ENCODE measurements at places on chromosomes 7 and 10. TPM values are rescaled to one million over a fixed set of nuclear protein-coding genes. Genes with fewer than 3 reads are reported as not detected.

The LIPM gene
- not detected for total RNA-seq

GRCh38 chr7:30463405-30464145, 15.0 kb downstream of the NOD1 start:
- no peak overlapping the region for H3K27ac ChIP-seq
- no peaks in the 10 kb centered on the region for H3K36me3 ChIP-seq
- no peak for DNase-seq
- H3K4me1 ChIP-seq = no peaks in the 10 kb centered on the region
- H3K27me3 ChIP-seq = no peaks in the 10 kb centered on the region

DNA sequence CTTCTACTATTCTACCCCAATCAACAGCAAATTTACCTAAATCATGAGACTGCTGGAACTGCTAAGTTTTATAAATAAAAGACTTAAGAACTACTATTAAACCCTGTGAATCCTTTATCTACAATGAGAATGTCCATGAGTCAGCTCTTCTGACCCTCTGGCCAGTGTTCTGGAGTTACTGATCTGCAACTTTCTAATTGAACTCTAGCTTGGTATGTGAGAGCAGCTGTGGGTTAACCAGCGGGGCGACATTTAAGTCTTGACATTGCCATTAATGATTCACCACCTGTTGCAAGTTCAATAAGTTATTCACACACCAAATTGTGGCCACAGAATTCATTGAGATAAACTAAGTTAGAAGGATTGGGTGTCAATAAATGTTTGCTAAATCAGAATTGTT, 359.8 kb downstream of the PCDH15 start:
- no peak overlapping the region for H3K27ac ChIP-seq
- H3K36me3 ChIP-seq = no peaks in the 10 kb centered on the region
- H3K27me3 ChIP-seq = no peaks in the 10 kb centered on the region
- H3K4me1 ChIP-seq = no peaks in the 10 kb centered on the region
- H3K4me3 ChIP-seq = no peak overlapping the region
- DNase-seq = no peak

DNA sequence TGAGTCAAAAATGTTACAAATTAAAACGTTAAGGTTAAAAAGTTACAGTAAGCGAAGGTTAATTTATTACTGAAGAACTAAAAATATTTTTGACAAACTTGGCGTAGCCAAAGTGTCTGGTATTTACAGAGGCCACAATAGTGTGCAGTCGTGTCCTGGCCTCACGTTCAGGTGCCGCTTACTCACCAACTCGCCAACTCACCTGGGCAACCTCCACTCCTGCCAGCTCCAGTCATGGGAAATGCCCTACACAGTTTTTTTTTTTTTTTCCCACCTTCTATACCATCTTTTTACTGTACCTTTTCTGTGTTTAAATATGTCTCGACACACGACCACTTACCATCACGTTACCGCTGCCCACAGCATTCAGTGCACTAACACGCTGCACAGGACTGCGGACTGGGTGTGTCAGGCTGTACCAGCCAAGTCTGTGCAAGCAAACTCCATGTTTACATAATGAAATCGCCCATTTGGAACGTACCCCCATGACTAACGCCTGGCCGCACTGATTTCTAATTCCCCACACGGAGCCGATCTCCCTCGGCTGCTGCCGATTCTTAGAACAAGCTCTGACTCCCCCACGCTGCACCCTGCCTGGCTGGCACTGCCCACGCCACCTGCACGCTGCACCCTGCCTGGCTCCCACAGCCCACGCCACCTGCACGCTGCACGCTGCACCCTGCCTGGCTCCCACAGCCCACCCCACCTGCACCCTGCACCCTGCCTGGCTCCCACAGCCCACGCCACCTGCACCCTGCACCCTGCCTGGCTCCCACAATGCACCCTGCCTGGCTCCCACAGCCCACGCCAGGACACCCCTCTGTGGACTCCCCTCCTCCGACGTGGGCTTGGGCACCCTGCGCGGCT, 203.1 kb downstream of the ZMYND11 start:
- peaks cover 2% of the 10 kb centered on the region for H3K36me3 ChIP-seq
- H3K4me1 ChIP-seq = no peaks in the 10 kb centered on the region
- H3K4me3 ChIP-seq = no peak overlapping the region
